HuH-7.5 (cell line): ENCODE measurements at places on chromosomes 2 and 18.

GRCh38 chr2:70985956-70986355, 7.5 kb downstream of the ANKRD53 start:
- DNase-seq: no peak

GRCh38 chr2:240465765-240466578, 30.5 kb downstream of the GPC1 start:
- peak; percentile 4 for DNase-seq

DNA sequence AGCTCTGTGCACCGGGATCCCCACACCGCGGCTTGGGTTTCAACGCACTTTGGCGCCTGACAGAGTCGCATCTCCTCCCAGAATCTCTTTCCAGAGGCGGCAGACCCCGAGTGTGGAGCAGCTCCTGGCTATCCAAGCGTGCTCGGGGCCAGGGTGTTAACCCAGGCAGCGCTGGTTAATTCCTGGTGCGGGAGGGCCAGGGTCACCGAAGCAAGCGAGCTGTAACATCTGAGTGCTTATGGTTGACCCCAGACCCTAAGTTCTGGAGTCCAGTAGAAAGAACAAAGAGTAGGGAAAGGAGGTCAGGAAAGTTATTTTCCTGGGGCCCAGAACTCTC, 566 bp upstream of the OSR1 start:
- no peak for DNase-seq

- no peak for DNase-seq
Observed at GRCh38 chr2:172600557-172601008, 44.7 kb downstream of the PDK1 start.

- no peak for DNase-seq
Observed at GRCh38 chr2:196431076-196431475, 208.4 kb upstream of the CCDC150 start.

GRCh38 chr2:20168048-20168726, 56.7 kb downstream of the SDC1 start:
- DNase-seq: no peak

DNA sequence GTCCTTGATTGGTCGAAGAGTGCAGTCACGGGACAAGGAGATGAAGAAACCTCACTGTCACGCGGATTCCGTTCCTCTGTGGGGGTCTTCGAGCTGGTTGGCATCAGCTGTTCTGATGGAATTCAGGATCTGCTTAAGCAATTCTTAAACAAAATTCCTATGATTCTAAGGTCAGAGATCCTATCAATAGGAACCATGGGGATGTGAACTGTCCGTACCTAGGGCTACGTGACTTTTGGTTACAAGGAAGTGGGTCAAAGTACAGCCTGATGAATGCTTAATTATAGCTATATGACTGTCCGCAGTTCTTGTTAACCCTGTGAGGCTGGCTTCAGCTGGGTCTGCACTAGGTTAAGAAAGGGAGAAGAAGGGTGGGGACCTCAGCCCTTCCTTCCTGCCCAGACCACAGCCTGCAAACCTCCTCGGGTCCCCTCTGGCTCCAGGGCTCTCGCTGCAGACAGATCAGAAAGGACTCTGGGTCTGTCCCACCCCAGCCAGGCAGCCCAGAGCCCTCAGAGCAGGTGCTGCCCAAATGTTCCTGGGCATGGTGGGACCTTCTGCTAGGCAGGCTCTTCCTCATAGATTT, 44.2 kb upstream of the TAF1B start:
- DNase-seq: no peak

GRCh38 chr2:190530248-190530900, 4.1 kb downstream of the NEMP2 start:
- DNase-seq: no peak

- no peak for DNase-seq
Observed at GRCh38 chr2:181289698-181290097, 167.5 kb upstream of the ITGA4 start.

GRCh38 chr2:236687296-236687965, 117.8 kb downstream of the ACKR3 start:
- no peak for DNase-seq

- no peak for DNase-seq
Observed at GRCh38 chr2:48448274-48449061, 81.5 kb upstream of the STON1 start.
